ENCODE measurements at places on chromosomes 7 and 10.

- peak; percentile 11 for DNase-seq
These were observed 69.8 kb upstream of the STEAP1B start for GRCh38 chr7:22569586-22570321.

DNA sequence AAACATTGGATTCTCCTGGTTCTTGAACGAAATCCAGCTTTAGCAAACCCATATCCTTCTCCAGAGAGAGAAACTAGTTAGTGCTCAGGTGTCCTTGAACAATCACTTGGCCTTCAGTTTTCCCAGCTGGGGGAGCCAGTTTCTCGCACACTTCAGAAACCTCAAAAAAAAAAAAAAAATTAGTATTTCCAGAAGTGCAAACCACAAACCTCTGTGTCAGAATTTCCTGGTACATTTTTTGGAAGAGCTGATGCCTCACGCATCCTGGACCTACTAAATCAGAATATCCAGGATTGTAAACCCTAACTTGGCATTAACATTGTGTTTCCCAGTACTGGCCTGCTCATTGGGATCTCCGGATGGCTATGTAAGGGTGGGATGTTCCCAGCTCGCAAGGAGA lies 143.4 kb upstream of the EGR2 start:
- no peak for DNase-seq

DNA sequence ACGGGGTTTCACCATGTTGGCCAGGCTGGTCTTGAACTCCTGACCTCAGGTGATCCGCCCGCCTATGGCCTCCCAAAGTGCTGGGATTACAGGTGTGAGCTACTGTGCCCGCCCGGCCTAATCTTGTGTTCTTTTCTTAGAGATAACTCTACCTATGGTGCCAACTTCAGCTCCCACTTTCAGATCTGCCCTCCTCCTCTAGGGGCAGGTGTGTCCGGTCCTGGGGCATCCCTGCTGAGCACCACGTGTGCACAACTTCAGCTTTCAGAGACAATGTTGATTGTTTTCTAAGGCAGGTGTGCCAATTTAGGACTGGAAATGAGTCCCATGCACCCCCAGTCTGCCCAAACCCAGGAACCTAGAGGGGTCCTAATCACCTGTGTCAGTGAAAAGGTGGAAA lies 18.5 kb upstream of the FXYD4 start:
- no peak for DNase-seq

DNA sequence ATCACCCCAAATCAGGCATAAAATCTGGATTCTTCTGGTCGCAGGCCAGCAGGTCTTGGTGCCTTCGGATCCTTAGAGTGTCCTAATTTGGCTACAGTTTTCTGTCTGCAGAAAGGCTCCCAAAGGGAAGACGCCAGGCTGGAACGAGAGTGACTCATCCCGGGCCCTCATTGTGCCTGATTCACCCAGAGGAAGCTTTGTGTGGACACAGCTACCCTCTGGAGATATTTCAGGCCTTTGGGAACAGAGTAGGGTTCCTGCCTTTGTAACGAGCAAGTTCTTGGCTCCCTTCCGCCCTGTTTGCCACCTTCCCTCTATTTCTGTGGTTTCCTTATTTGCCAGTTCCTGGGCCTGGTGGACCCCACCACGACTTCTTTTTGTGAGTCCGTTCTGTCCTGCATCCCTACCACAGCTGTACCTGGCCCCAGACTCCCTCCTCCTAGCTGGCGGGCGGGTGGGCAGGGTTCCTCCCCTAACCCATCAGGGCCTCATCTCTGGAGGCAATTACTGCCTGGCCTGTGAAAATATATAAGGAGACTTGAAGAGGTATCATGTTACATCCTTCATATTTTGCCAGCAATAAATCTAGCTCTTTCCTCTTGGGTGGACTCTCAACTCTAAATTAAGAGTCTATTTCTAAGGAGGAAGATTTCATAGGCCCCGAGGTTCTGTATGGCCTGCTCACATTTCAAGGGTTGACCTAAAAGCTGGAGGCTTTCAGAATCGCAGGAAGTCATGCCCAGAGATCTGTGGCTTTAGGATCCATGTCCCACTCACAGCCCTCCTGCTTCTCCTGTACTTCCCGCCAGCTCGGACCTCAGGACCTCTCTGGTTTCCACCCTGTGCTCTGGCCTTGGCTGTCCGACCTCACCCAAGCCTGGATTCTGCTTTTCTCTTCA lies 219.2 kb upstream of the ZNF32 start:
- DNase-seq: no peak

DNA sequence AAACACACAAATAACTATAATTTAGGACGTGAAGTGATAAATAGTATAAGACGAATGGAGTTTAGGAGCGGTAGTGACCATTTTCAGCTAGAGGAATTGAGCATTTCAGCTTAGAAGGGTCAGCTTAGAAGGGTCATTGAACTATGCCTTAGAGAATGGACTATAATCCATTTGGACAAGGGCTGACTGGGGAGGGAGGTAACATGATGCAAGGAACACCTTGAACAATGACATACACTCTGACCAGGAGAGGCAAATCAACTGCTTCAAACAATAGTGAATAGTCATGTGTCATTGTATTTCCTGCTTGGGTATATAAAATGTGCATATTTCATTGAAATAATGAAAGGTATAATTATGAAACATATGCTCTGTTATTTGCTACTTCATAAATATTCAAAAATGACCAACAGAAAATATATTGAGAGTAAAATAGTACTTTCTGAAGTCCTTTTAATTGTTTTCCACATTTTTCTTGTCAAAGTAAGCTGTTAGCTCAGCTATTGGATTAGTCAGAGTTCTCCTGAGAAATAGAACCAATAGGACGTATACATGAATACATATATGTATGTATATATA lies 40.5 kb upstream of the WASL start:
- no peak for DNase-seq

DNA sequence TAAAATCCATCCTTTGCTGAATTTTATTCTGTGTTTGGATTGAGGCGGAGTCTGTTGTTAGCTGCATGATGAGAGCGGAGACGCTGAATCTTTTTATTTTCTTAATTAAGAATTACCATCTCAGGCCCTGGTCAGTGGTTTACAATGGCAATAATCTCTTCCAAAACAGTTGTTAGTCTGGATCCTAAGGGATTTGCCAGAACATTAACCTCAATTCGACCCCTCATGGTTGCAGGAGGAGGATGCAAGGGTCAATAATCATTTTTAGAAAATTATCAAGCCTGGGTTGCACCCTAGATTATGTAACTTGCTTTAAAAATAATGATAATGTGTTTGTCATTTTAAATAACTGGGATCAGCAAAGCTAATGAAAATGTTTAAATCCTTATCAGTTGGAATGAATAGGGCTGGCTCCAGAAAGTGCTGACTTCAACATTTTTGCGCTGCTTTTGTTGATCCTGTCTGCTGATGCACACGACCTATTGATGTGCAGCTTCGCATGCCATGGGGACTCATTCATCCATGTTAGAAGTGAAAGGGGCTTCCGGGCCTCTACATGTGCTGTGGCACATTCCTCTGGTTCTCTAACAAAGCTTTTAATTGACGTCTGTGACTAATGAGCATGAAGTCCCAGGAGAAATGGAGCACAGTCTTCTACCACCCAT lies 80.7 kb upstream of the KIAA1217 start:
- DNase-seq: no peak

DNA sequence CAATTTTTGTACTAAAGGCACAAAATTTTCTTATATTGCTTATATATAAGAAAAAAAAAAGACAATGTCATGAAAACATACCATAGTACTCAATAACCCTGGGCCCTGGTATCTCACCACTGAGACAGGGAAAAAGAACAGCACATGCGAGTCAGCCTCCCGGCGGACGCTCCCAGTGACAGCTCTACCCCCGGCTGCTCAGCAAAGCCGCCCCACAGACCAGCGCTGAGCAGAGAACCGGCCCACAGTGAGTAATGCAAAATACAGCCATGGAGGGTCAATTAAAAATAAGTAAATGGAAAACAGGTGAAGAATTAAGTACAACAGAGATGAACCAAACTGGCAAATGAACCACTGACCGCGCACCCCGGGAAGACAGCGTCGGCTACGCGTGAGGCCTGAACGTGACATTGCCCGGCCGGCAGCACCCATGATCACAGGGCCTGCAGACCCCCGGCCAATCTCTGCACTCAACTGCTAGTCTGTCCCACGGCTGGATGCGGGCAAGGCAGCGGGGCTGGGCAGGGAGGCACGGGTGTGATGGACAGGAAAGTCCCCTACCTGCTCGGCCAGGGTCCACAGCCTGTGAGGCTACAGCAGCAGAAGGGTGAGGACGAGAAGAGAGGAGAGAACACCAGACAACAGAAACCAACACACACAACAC lies 175.9 kb downstream of the ZMYND11 start:
- no peak for DNase-seq

DNA sequence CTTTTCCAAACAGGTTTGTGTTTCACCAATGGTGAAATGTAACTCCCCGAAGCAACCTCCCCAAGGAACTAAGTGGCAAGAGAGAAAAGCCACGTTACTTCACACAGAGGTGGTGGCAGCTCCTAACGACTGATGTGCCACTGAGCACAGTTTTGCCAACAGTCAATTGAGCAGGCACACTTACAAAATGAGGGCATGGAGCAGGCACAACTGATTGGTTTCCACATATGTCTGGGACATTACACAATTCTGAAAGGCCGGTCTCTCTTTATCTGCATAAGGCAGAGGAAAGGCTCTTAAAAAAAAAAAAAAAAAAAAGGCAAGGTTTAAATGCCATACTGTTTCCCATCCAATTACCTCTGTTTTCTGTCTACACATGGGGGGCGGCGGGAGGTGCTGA lies 86.7 kb downstream of the GFRA1 start:
- no peak for DNase-seq

DNA sequence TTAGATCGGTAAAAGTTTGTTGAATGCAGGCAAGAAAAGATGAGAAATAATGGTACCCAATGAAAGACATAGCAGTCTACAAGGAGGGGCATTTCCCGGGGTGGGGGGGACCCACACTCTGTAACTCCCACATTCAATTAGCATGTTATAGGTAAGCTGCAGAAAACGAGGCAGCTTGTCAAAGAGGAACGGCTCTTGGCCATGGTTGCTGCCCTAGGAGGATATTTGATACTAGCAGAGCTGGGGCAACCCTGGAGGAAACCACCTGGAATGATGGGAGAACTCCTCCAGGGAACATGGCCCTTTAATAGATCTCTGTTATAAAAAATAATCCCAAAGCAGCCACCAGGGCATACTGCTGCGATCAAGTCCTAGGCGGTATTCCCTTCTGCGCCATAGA lies 98.5 kb downstream of the EGFR start:
- DNase-seq: no peak

DNA sequence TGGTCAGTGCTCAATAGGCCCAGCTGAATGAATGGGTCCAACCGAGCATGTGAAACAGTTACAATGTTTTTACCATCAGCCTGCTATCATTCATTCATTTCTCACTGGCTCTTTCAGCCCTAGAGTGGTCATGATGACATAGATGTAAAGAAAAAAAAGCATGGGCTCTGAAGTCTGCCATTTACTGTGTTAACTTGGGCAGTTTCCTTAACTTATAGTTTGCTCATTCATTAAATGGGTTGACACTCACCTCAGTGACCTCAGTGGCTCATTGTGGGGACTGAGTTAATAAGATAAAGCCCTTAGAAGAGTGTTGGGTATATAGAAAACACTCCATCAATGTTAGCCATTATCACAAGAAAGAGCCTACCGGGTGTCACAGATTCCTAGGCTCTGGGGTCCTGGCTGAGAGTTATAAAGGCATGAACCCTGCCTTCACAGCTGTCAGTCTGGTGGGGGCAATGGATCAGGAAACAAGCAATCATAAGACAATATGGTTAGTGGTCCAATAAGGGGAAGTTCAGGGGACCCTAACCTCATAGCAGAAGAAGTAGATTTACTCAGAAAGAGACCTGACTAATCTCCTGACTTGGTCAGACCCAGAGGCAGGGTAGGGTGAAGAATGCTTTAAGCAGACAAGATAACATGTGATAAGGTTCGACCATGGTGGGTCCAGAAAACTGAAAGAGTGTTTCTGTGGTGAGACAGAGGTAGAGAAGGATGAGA lies 29.7 kb upstream of the GPAM start:
- no peak for DNase-seq

GRCh38 chr10:24235471-24235870 lies 26.5 kb downstream of the KIAA1217 start:
- no peak for DNase-seq

- no peak for DNase-seq
These were observed 116.6 kb downstream of the NRP1 start for GRCh38 chr10:33217854-33218253.

- DNase-seq: no peak
These were observed 19.3 kb upstream of the ZNF680 start for GRCh38 chr7:64581926-64582894.

- no peak for DNase-seq
These were observed 64.3 kb downstream of the MGMT start for GRCh38 chr10:129531195-129531968.

DNA sequence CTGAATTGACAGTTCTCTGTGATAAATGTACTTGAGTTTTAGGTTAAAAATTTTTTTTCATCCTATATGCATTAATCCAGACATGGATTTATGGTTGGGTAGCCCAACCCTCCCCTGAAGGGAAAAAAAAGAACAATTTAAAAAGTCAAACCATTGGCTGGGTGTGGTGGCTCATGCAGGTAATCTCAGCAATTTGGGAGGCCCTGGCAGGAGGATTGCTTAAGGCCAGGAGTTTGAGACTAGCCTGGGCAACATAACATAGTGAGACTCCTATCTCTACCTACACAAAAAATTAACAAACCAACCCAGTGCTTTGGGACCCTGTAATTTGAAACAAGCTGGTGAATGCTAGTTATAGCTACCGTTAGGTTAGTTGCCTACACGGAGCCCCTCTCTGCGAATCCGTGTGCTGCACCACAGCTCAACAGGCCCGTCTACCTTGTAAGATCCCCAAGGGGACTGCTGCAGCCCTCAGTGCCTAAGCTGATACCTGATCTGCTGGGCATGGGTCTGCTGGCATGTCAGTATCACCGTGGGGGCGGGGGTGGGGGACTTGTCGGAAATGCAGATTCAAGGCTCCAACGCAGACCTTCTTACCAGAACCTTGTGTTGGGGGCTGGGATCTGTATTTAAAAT lies 32.8 kb downstream of the TSPAN14 start:
- no peak for DNase-seq

DNA sequence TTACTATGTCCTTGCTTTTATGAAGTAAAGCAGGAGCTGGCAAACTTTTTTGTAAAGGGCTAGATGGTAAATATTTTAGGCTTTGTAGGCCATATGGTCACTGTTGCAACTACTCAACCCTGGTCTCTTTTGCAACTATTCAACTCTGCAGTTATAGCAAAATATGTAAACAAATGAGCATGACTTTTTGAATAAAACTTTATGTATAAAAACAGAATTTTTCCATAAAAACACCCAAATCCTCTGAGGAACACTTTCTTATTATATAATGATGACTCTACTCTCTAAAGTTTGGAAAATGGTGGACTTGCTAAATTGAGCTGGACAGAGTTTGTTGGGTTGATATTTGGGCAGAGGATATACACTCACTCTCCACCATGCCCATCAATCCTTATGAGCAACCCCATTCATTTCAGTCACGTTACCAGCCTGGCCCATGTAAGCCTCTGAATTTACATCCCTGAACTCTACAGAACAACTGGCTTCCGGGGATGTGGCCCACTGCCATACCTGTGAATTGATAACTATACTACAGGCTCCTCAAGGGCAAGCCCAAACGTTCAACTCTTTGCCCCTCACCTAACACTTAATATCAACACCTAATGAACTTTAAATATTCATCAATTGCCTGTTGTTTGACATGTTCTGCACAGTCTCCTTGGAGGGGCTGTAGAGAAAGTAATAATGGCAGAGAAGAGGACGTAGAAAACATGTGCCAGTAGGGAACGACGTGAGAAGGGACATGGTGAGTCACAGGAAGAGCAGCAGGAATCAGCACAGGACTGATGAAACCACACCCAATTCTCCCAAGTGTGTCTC lies 37.6 kb downstream of the SGMS1 start:
- DNase-seq: no peak

- no peak for DNase-seq
These were observed 281.7 kb downstream of the SORCS3 start for GRCh38 chr10:104922810-104923209.

Measured in occipital lobe (tissue), 3 donors.